K562 (cell line): ENCODE measurements at places on chromosomes 1 and 21.

DNA sequence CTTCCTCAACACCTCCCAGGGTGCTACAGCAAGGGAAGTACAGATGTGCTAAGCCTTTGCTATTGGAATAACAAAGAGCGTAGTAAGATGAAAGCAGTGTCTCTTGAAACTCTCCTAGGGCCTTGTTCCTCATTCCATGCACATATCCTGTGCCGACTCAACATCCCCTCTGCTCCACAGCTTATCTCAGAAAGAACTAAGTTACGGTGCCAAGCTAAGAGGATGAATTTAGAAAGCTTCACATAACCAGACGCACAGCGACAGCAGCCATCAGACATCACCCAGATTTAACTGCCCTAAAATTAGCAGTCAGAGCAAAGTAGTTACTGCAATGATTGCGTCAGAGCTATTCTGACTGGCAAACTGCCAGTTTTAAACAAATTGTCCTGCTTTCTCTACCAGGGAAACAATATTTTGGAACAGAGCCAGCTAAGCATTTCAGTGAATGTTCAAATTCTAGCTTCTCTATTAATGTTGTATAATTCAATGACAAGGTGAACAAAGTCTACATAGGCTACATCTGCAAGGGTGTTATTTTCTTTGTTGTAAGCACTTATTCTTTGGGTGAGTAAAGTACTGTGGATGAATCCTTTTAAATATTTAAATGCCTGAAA is 9.5 kb downstream of the SIPA1L2 start:
- DNase-seq = peak; percentile 8

DNA sequence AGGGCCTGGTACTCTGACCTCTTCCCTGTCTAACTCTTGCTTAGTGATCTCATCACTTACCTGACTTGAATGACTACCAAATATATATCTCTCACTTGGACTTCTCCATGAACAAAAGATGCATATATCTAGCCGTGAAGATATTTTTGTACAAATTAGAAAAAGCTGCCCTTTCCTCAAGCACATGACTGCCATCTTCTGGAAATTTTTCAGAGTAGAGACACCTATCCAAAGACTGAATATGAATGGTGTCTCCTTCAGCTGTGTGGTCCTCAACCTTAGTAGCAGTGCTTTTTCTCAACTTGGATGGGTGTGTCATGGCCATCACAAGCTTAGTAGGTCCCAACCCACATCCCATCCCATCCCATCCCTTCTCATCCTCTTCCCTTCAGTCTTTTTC is 142.3 kb downstream of the DNM3 start:
- DNase-seq = peak; percentile 7

GRCh38 chr1:62391369-62391971 is 45.4 kb upstream of the USP1 start:
- peak; percentile 46 for DNase-seq

GRCh38 chr1:213320191-213320870 is 269.3 kb downstream of the RPS6KC1 start:
- no peak for DNase-seq

DNA sequence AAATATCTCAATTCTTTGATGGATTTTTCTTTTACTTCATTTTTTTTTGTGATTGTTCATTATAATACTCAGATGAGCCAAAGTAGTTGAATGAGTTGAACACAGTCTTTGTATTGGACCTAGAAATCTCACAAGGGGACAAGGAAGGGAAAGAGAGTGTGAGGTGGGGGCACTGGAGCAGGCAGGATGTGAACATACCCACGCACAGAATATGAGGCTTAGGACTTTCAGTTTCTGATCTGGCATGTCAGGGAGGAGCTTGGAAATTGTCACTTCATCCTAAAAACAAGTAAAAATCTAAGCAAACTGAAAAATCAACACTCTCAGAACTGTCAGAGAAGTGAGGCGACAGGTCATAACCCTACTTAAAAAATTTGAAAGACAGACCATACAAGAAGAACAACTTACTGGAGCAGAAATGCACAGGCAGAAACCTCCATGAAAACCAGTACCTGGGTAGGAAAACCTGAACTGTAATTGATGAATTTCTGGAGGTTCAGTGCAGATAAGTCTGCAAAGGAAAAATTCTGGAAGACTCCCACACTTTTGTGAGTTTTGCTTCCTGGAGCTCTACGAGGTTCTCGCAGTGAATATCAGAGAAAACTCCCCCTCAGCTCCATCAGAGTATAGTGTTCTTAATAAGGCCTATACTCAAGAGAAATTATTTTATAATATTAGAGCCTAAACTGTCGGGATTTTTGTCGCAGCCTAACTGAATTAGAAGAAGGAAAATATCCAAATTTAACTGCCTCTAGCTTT is 3.6 kb upstream of the PTGS2 start:
- DNase-seq = no peak
